Stimulated activated CD4-positive, alpha-beta T cell treated with anti-CD3 and anti-CD28 coated beads, TNF-alpha, amount 100 ng/mL, for 1 hour (primary cell): ENCODE measurements at places on chromosomes 7 and 10.
A peak's percentile ranks its signal among the peaks of the same experiment; 100 is the strongest.

GRCh38 chr7:30226614-30227268 is 57.7 kb upstream of the ZNRF2 start:
- no peak for DNase-seq

GRCh38 chr7:82078807-82079206 is 309.0 kb upstream of the HGF start:
- no peak for DNase-seq

DNA sequence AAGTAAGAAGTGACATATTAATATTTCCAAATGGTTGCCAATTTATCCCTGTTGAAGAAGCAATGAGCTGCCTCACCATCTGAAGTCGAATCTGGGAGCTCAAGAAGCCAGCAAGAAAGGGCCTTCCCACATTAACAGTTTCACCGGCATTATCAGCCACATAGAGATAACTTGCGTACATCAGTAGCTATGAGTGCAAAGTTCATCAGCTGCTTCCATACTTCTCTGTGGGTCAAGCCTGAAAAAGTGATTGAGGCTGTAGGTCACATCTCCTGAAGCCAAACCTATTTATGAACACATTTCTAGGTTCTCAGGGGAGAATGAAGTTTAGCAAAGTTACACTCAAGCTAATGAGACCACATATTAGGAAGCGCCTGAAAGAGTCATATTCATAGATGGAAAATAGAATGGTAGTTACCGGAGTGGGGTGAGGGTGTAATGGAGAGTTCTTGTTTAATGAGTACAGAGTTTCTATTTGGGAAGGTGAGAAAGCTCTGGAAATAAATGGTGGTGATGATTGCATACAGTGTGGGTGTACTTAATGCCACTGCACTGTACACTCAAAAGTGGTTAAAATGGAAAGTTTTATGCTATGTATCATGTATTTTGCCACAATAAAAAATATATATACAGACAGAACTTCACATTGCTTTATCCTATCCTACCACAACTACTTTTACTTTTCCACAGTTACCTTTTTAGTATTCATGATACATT is 189.3 kb upstream of the SP4 start:
- no peak for DNase-seq

- DNase-seq = no peak
Observed at GRCh38 chr10:70786799-70787415, 1.7 kb upstream of the TBATA start.

DNA sequence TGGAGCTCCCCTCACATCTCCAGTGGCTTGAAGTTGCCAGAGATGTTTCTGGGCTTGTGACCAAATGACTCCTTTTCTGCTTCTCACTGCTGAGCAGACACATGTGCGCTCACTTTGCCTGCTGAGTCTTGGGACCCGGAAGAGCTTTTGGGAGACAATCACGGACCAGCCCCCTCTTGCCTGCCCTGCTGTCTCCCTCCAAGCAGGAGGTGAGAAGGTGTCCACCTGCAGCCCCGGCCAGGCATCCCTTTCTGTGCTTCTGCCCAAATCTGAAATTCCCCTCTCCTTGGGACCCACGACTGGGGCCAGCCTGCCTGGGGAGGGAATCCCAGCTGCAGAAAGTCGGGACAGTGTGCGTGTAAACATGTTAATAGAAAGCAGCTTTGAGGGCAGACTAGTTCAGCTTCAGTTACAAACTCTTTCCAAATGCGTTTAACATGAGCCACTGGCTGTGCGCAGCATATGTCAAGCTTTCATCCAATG is 31.7 kb downstream of the HTRA1 start:
- no peak for DNase-seq

GRCh38 chr7:18834577-18834976 is 282.9 kb downstream of the TWIST1 start:
- no peak for DNase-seq

DNA sequence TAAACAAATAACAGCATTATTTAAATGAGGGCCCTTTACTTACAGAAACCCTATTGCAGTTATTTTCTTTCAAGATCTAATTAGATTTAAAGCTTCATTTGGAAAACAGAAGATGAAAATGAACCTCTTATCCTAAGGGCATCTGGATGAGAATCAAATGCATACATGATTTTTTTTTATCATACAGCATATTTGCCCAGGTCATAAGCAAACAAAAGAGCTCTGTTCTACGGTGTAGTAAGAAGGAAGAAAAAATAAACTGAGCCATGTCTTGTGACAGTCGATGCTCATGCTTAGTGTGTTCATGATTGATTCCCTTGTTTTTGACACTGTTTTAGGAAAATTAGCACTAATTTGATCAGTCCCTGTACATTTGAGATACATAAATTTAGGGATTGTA is 202.6 kb upstream of the RNF32 start:
- no peak for DNase-seq

DNA sequence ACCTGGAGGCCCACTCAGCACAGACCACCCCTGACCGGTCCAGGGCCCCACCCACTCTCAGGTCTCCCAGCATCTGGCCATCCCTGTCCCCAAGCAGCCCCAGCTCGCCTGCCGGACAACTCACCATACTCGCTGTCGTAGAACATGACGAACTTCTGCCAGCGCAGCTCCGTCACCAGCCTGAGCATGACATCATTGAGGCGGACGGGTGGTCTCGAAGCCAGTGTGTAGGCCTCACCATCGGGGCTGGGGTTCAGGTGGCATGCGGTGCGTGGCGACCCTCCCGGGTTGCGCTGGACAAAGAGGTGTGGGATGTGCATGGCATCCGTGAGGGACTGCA is 160.4 kb downstream of the GRID1 start:
- no peak for DNase-seq

- DNase-seq = no peak
Observed at GRCh38 chr7:49927631-49928030, 154.2 kb downstream of the VWC2 start.

GRCh38 chr10:80487791-80488538 is 33.9 kb downstream of the TSPAN14 start:
- no peak for DNase-seq

DNA sequence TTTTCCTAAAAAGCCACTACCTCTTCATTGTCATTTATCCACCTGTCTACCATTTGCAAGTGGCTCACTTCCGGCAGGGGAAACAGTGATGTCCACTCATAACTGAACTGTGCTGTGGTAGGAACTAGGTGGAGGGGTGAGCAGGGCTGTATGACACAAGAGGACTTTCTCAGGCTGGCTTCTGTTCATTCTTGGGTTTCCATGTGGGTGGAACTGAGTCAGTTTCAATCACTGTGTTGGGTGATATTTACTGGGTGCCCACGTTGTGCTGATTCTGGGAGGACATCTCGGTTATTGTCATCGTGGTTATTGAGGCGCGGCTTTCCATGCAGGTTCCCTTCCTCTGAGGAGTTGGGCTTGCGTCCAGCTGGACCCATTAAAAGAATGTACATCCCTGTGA is 38.8 kb downstream of the RAMP3 start:
- peak; percentile 1 for DNase-seq

DNA sequence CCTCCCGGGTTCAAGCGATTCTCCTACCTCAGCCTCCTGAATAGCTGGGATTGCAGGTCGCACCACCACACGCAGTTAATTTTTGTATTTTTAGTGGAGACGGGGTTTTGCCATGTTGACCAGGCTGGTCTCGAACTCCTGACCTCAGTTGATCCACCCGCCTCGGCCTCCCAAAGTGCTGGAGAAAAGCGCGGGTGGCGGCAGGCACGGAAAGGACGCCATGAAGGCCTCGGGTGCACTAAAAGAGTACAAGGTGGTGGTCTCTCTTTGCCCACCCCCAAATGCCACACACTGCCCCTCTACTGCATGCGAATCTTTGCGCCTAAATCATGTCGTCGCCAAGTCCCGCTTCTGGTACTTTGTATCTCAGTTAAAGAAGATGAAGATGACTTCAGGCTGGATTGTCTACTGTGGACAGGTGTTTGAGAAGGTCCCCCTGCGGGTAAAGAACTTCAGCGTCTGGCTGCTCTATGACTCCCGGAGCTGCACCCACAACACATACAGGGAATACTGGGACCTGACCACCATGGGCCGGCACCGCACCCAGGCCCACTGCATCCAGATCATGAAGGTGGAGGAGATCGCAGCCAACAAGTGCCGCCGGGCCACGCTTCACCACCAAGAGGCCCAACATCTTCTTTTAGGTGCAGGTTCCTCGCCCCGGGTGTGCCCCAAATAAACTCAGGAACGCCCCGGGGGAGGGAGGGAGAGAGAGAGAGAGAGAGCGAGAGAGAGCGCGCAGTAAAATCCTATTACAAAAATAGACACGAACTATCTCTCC is 161.7 kb downstream of the HECW1 start:
- no peak for DNase-seq

- no peak for DNase-seq
Observed at GRCh38 chr7:34211018-34211417, 305.7 kb downstream of the BMPER start.

GRCh38 chr10:49516216-49516970 is 22.5 kb downstream of the ERCC6 start:
- no peak for DNase-seq

GRCh38 chr7:28813243-28813962 is 144.7 kb downstream of the TRIL start:
- DNase-seq = no peak

DNA sequence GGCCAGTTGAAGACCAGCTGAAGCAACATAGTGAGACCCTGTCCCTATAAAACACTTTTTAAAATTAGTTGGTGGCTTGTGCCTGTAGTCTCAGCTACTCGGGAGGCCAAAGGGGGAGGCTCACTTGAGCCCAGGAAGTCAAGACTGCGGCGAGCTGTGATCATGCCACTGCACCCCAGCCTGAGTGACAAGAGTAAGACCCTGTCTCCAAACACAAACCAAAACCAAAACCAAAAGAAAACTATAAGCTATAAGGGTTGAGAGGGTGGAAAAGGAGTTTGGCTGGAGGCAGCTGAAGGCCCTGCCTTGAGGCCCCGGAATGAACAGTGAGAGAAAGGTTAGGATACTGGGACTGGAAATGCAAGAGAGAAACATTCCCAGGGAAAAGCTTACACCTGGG is 10.9 kb upstream of the EXOC6 start:
- DNase-seq = no peak

- no peak for DNase-seq
Observed at GRCh38 chr10:125083576-125083920, 76.8 kb downstream of the CTBP2 start.

DNA sequence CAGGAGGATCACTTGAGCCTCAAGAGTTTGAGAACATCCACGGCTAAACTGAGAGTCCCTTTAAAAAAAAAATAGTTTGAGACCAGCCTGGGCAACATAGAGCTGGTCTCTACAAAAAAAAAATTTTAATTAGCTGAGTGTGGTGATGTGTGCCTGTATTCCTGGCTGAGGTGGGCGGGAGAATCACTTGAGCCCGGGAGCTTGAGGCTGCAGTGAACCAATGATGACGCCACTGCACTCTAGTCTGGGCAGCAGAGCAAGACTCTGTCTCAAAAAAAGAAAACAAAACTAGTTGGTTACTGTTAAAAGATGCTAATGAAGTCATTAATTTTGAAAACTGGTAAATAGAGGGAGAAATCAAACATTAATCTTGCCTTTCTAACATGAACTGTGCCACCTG is 76.4 kb downstream of the MMRN2 start:
- DNase-seq = no peak

- no peak for DNase-seq
Observed at GRCh38 chr10:46330894-46331293, 44.1 kb downstream of the ANTXRL start.

- DNase-seq = no peak
Observed at GRCh38 chr10:122845783-122846332, at the start of gene CUZD1. CUZD1 (minus strand) TSS chr10:122845857; CDS start chr10:122845843, 14 bp downstream.

GRCh38 chr7:24245362-24245761 is 38.6 kb upstream of the NPY start:
- no peak for DNase-seq

- DNase-seq = no peak
Observed at GRCh38 chr7:37930226-37930948, 9.9 kb downstream of the EPDR1 start.

DNA sequence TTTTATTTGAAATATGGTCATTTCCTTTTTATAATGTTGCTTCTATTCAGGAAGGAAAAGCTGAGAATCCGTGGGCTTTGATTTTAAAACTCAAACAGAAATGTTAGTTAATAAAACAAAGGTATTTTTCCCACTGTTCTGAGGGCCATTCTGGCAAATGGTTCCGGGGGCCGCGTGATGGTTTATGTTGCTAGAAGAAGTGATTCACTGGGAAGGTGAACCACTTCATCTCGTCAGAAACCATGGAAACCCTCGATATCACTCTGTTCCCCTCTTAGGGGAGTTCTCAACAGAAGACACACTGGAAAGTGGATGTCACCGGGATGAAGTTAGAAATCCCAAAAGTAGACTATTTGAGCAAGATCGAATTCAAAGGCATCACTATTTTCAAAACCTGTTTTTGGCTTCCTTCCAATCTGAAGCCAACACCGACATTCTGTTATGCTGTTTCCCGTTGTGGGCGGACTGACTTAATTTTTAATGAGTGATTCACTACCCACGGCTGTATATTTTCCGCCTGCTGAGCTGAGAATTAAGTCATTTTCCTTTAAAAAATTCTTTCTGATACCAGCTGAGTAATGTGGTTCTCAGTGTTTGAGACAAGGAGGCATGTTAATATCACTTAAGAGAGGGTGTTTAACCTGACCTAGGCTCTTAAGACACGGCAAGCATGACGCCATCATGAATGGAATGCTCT is 84.1 kb downstream of the PTPRE start:
- no peak for DNase-seq

- DNase-seq = no peak
Observed at GRCh38 chr7:69597278-69598076, 798 bp upstream of the AUTS2 start.

DNA sequence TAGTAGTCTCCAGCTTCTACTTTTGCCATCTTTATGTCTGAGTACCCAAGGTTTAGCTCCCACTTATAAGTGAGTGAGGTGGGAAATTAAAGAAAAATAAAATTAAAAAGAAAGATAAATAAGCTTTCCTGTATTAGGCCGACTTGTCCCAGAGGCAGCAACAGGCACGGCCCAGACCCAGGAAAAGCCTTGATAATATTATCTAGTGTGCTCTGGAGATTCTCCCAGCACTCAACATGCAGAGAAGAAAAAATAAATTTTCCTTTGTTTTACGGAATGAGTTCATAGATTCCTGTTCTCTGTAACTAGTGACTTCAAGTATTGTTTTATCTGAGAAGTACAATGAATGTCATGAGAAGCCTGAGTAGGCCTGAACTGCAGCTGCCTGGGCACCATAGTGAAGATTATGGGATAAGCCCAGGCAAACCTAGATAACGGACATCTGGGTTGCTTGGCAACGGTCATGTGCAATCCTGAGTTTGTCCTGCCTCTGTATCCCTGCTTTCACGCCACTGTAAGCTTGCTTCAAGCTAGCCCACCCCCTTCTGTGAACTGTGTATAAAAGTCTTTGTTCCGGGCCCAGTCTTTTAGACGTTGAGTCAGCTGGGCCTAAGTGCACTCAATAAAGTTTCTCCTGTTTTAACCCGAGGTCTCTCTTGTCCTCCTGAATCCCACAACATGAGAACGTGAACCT is 6.4 kb downstream of the ATE1 start:
- no peak for DNase-seq

- no peak for DNase-seq
Observed at GRCh38 chr10:17174626-17175025, 26.8 kb downstream of the TRDMT1 start.

GRCh38 chr10:87066865-87067264 is 27.8 kb downstream of the GLUD1 start:
- DNase-seq = no peak

- DNase-seq = no peak
Observed at GRCh38 chr10:121322776-121323175, 275.5 kb downstream of the FGFR2 start.
